ENCODE measurements at places on chromosomes 2 and 18. TPM values are rescaled to one million over a fixed set of nuclear protein-coding genes. Genes with fewer than 3 reads are reported as not detected.

AKAIN1 gene
- not detected for polyA plus RNA-seq

TMEM37 gene
- 221 TPM for polyA plus RNA-seq

SIX3 gene
- 0.19 TPM for polyA plus RNA-seq

SPEG gene
- polyA plus RNA-seq = 13.1 TPM

LINC00305 gene
- not detected for polyA plus RNA-seq

ATAD2B gene
- polyA plus RNA-seq = 2.3 TPM

CD226 gene
- polyA plus RNA-seq = 0.28 TPM

ONECUT2 gene
- 0.02 TPM for polyA plus RNA-seq

TCF7L1 gene
- polyA plus RNA-seq = 10.2 TPM

LYPD1 gene
- 4.7 TPM for polyA plus RNA-seq

HOXD12 gene
- polyA plus RNA-seq = not detected

RNF125 gene
- 0.62 TPM for polyA plus RNA-seq

DNA sequence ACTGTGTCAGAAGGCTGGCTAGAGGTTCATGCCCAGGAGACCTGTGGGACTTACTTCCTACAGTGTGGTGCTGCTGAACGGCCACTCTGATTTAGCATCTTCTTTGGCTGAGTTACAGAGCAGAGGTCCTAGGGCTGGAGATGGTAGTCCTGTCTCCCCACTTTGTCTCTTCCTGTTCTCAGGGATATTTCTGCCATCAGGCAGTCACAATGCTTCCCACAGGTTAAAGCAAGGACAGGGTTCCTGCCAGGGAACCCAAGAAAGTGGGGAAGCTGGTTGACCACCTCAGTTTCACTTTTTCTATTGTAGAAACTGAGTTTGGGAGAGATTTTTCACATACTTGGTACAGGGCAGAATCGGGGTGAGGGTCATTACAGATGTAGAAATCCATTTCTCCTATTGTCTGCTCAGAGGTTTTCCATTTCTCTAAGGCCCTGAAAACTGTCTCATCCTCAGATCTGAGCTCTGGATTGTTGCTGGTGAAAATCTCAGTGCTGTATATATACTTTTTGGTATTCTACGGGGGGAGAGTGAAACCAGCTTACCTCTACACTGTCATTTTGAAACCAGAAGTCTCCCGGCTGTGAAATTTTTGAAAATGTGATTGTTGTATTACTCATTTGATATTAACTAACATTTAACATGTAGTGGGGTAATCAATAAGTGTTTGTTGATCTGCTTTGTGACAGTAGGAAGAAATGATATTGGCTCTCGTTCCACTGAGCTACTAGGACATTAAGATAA lies 37.0 kb upstream of the MEP1B start:
- DNase-seq = no peak

GRCh38 chr2:41400088-41400665 lies 647.6 kb upstream of the PKDCC start:
- peak; percentile 43 for DNase-seq

GRCh38 chr18:21444465-21445212 lies 155.9 kb downstream of the ESCO1 start:
- DNase-seq = peak; percentile 66

GRCh38 chr2:9031246-9031645 lies 27.8 kb upstream of the MBOAT2 start:
- no peak for DNase-seq

GRCh38 chr2:207282916-207283315 lies 117.2 kb upstream of the KLF7 start:
- DNase-seq = no peak

DNA sequence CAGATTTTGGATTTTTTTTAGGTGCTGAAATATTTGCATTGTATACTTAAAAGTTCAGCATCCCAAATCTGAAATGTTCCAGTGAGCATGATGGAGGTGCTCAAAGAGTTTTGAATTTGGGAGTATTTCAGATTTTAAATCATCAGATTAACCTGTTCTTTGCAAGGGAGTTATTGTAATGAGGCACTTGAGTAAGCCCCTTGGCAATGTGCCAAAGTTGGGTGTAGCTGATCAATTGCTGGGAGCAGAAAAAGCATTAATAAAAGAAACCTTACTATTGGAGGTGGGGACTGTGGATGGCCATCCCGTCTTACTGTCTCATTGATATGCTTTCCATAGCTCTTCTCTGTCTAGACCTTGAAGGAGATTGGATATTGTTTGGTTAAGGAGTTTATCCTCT lies 28.3 kb downstream of the MALT1 start:
- DNase-seq = no peak

DNA sequence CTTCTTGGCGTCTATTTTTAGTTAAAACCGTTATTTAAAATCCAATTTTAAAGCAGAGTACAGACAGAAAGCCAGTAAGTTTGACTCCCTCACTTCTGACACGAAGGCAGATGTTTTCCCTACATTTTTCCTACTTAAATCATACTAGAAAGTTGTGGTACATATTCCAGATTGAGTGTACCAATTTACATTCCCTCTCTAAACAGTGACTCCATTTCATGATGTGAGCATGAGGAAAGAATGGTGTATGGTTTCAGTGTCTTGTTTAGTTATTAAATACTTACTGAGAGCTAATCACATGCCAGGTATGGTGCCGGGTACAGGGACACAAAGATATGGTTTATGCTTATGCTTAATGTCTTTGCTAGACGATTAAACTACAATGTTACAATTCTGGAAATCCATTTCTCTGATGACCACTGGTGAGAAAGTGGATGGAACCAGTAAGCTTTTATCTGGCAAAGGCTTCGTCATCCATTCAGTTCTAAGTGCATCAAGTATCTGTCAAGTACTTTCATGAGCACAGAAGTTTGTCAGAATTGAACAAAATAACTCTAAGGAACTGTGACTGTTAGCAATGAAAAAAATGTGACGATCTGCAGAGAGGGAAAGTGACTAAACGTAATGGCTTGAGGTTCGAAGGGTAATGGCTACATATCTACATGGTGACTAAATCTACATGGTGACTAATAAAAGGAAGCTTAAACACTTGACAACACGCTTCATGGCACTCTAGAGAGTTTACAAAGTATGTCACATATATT lies 25.7 kb downstream of the MAP4K3 start:
- DNase-seq = no peak

- no peak for DNase-seq
Measured at GRCh38 chr2:164008752-164009151, 272.9 kb upstream of the FIGN start.

DNA sequence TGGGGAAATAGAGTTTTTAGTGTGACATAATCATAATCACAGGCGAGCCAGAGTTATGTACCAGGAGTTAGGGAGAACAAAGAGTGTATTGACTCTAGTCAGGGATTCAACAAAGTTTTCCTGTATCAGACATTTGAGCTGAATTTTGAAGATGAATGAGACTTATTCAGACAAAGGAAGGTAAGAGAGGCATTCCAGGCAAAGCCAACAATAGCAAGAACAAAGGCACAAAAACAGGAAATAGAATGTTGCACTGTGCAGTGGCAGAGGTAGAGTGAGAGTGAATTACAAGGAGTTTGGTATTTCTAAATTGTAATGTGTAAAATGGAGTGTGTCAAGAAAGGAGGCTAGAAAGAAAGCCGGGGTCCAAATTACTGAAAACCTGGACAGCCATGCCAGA lies 156.2 kb downstream of the CCDC148 start:
- no peak for DNase-seq

DNA sequence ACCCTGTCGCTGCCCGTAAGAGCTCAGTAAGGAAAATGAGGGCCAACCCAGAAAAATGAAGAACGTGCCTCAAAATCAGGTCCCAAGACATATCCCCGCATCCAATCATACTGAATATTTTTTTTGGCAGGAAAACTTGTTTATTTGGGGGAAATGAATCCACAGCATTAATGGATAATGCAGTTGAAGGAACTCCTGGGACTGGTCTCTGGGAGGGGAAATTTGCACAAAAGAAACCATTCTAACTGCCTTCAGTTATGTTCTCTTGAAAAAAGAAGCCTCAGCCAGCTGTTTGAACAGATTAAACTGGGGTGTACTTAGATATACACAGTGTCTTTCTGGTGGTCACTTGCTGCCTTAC lies 61.3 kb downstream of the SPRED2 start:
- DNase-seq = no peak

GRCh38 chr2:165024199-165024598 lies 68.9 kb upstream of the SLC38A11 start:
- DNase-seq = no peak

GRCh38 chr2:74712223-74713053 lies 58.4 kb downstream of the SEMA4F start:
- DNase-seq = no peak

- DNase-seq = peak; percentile 68
Measured at GRCh38 chr2:217953531-217953932, 49.3 kb downstream of the TNS1 start.

- no peak for DNase-seq
Measured at GRCh38 chr2:102120701-102121159, 21.8 kb upstream of the IL1R1 start.

- peak; percentile 98 for DNase-seq
Measured at GRCh38 chr2:61470965-61471904, at the start of gene USP34. TSS of gene USP34 (minus strand) at chr2:61471087. CDS start at chr2:61470692, 395 bp downstream.

DNA sequence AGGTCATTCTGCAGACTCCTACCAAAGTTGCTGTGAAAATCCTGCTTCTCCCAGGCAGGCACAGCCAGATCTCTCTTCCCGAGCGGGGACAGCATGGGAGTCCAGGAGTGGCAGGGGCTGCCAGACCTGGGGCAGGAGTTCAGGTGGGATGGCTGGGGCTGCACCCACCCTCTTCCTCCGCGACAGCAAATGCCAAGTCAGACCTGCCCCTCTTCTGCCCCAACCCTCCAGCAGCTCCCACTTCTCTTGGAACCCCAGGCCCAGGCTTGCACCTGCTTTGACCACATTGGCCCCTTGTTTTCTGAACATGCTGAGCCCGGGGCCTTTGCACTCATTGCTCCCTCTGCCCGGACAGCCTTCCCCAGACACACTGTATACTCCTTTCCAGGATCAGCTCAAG lies 288.2 kb upstream of the HS6ST1 start:
- no peak for DNase-seq

DNA sequence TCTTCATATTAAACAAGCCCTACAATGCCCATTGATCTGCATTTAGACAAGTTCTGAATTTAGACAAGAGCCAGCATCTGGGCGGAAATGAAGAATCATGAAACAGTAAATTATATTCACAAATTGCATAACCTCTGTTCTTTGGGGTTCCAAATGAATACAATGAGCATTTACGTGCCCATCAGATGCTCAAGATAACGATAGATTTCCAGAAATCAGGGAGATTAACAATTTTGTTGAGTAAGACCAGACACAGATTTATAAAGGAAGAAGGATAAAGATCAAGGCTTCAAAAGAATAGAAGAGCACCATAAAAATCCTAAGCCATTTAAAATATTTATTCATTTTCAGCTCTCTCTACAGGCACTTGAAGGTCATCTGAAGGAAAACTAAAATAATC lies 59.7 kb upstream of the CDH20 start:
- DNase-seq = no peak

GRCh38 chr2:190533175-190533967 lies 1.2 kb downstream of the NEMP2 start:
- no peak for DNase-seq

DNA sequence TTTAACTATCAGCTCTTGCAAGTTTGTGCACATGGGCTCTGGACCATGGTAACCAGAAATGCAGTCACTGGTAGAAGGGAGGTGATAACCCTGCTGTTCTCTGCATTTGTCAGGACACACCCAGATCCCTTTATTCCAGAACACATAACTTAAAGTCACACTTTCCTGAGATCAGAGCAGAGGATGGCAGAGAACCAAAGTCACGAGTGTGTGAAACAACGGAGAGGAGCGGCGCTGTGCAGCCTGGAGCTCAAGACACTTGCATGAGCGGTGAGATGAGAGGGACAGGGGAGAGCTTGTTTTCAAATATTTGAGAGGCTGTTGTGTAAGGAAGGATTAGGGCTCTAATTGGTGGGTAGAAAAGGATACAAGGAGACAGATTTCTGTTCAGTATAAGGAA lies 43.3 kb upstream of the AAK1 start:
- no peak for DNase-seq

DNA sequence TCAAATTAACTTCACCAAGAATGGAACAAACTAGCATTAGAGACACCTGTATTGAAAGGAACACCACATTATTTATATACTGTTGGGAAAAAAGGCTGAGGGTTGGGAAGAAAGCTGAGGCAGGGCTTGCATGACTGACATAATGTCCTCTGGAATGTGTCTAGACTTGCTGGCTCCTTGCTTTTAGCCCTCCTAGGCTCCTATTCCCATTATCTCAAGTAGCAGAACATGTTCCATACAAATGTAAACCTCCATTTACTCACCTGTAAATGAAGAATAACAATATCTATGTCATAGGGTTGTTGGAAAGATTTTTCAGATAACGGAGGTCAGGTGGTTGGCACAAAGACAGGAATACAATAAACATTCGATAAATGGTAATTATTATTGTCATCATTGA lies 976 bp upstream of the ACADL start:
- DNase-seq = no peak

GRCh38 chr18:13538630-13539029 lies 187.7 kb downstream of the FAM210A start:
- DNase-seq = no peak

GRCh38 chr2:54958717-54959371 lies 91.4 kb downstream of the RTN4 start:
- no peak for DNase-seq

GRCh38 chr2:214569419-214570035 lies 158.7 kb downstream of the VWC2L start:
- DNase-seq = no peak

- DNase-seq = no peak
Measured at GRCh38 chr2:239144713-239144999, 256.2 kb downstream of the HDAC4 start.

GRCh38 chr2:199206536-199206935 lies 251.2 kb downstream of the SATB2 start:
- no peak for DNase-seq

- DNase-seq = no peak
Measured at GRCh38 chr18:74063557-74063956, 84.1 kb downstream of the FBXO15 start.

GRCh38 chr2:166127217-166128155 lies at the start of gene SCN1A:
TSS of gene SCN1A (minus strand) at chr2:166128020. CDS start at chr2:166073621, 54,399 bp downstream.
- DNase-seq = peak; percentile 13
